ENCODE measurements at places on chromosomes 5 and 9.

DNA sequence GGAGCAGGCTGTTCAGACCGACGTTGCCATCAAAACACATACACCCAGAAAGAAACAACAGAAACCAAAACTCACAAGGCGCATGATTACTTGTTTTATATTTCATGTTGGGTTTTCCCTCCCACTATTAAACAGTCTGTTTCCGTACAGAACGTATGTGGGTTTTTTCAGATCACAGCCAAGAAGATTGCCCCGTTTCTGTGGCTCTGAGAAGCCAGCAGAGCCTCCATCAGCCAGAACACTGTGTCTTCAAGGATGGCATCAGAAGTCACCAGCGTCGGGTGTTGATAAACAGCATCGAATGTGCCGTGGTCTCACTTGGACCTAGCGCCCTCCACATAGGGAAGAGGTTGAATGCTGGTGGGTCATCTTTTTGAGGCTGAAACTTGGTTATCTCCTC is 42.8 kb downstream of the FAM78A start:
- no peak for DNase-seq

DNA sequence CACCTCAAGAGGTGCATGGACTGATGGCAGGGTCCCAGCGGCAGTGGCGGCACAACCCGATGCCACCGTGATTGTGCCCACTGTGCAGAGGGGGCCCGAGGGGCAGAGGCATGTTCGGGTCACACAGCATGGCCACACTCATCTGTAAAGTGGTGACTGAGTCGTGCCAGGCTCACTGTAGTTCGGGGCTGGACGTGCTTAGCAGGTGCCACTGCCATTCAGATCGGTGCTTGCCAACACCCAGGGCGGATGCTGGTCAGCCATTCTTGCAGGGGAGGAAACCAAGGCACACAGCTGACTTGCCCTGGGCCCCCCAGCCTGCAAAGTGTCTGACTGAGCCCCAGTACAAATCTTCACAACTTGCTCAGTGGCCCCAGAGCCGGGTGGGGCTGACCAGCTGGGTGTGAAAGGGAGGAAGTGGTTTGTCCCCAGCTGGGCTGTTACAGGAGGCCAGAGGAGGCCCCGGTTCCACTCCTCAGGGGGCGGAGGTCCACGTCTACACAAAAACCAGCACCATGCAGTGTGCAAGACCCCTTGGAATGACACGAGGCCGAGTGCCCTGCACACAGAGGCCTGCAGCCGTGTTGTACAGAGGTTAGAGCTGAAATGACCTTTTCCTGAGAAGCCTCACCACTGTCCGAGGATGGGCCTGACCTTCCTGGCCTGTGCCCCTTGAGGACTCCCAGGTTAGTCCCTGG is 17.9 kb downstream of the FGD3 start:
- DNase-seq: no peak

GRCh38 chr9:10443868-10444204 is 169.0 kb downstream of the PTPRD start:
- no peak for DNase-seq

GRCh38 chr5:178644826-178645545 is 18.1 kb upstream of the CLK4 start:
- DNase-seq: no peak

GRCh38 chr9:8815219-8815618 is 1015.6 kb upstream of the DMAC1 start:
- DNase-seq: no peak

DNA sequence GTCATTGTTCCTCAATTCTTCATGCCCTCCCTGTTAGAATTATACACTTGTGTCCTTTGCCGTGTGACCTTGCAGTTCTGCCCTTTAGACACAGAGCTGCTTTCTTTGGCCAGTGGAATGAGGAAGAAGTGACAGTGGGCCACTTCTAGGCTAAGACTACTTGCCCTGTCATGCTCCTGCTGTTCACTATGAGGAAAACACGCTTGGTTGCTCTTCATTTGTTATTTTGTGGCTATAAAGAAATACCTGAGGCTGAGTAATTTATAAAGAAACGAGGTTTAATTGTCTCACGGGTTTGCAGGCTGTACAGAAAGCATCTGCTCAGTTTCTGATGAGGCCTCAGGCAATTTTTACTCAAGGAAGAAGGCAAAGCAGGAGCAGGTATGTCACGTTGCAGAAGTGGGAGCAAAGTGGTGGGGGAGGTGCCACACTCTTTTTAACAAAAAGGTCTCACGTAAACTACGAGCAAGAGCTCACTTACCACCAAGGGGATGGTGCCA is 279.1 kb upstream of the DMAC1 start:
- no peak for DNase-seq

DNA sequence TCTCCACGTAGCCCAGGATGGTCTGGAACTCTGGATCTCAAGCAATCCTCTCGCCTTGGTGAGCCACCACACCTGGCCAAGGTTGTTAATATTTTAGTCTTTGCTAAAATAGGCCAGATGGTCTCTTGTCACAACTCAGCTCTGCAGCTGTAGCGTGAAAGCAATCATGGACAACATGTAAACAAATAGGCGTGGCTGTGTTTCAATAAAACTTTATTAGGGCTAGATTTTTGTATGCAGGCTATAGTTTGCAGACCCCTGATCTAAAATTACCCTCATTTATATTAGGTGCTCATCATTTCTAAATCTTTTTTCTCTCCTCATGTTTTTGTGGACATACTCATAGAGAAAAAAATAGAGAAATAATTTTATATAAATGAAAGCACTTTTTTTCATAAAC is 72.1 kb upstream of the SLC28A3 start:
- DNase-seq: no peak

DNA sequence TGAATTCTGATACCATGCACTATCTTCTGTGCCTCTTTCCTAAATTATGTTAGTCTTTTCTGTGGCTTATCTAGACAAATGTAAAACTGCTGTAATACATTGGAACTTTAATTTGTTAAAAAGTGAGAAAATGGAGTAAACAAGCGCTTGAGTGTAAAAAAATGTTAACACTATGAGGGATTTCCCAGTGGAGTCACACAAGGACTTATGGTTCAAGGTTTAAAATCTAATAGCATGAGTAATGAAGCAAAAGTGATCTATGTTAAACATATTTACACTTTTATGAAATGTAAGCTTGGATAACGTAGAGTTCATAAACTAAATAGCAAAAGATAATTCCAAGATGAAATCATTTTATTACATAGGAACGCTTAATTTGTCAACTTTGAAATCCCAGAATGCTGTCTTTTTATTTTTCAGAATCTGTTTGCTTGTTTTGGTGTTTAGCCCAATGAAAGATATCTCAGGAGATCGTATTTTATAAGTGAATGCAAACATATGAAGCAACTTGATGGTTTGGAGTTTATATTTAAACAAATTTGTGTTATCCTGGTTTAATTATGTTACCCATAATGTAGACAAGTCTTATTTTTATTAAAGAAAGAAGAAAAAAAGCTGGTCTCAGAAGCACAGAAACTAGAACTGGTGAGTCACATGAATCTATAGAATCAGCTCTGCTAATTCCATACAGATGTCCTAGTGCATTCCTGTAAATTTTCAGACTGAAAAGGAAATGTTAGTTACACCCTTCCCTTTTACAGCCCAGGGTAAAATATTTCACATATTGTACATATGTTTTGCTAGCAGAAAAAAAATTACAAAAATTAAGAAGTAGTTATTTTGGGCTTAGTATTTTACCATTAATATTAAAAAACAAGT is 34.2 kb upstream of the FBN2 start:
- no peak for DNase-seq

DNA sequence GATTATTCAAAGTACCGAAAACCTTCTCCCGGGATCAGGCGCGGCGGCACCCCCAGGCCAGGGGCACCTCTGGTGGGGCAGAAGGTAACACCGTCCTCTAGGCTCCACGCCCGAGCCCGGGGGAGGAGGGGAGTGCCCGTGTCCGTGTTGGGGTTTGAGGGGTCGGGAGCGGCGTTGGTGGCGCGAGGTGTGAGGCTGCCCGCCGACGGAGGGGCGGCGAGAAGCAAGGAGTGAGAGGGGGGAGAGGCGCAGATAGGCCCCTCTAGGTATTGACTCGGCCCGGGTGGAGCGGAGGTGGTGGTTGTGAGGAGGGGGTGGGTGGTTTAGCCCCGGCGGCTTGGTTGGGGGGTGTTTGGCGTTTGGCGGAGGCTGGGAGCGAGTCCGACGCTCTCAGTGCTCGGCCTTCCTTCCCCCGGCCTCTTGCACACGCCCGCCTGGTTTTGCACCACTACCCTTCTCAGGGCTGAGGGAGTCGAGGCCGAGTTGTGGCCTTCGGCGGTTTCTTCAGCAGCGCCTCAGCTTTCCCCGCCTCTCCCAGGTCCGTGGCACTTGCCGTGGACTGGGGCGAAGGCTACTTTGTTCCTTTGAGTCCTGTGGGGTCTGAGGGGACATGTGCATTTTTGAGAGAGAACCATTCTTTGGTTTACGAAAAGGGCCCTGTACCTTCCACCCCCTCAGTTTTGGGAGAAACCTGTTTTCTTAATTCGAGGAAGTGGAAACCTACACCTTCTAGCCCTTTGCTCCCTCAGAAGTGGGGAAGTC is 450 bp downstream of the GPBP1 start:
- no peak for DNase-seq

Data from stimulated activated CD4-positive, alpha-beta T cell treated with anti-CD3 and anti-CD28 coated beads, TNF-alpha, amount 100 ng/mL, for 4 hours (primary cell).